ENCODE measurements at places on chromosomes 12 and 14. TPM values are rescaled to one million over a fixed set of nuclear protein-coding genes. Genes with fewer than 3 reads are reported as not detected.

DNA sequence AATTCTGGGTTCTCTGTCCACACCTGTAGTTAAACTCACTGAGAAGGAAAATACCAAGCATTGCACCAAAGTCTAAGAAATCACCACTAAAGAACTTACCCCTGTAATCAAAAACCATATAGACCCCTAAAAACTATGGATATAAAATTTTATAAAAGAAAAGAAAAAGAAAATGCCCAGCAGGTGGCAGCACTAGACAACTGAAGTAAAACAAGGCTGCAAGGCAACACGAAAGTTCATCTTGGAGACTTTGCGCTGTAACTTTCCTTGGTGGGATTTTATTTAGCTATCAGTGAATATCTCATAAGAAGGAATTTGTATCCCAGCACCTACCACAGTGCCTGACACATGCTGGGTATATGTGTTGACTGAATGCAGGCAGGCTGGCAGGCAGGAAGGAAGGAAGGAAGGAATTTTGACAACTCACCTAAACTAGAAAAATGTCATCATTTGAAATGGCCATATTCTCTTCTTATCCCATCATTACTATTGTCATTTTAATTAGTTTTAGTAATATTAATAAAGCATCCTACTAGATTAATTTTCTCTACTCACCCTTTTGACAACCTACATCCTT is 68.2 kb upstream of the ETV6 start:
- DNase-seq = no peak

- DNase-seq = no peak
Observed at GRCh38 chr12:64824500-64825142, at the start of gene TBC1D30. Gene TBC1D30, plus strand, starts transcription at chr12:64824647. Its CDS starts 233 bp downstream, at chr12:64824880.

- DNase-seq = no peak
Observed at GRCh38 chr14:100222224-100223093, 16.5 kb upstream of the YY1 start.

GRCh38 chr14:99688629-99689028 is 4.5 kb downstream of the CYP46A1 start:
- peak; percentile 38 for DNase-seq

GRCh38 chr12:70327541-70327940 is 38.5 kb upstream of the KCNMB4 start:
- no peak for DNase-seq

GRCh38 chr12:74449872-74450271 is 87.8 kb upstream of the ATXN7L3B start:
- no peak for DNase-seq

GRCh38 chr12:103278329-103278728 is 217.4 kb downstream of the C12orf42 start:
- no peak for DNase-seq

DNA sequence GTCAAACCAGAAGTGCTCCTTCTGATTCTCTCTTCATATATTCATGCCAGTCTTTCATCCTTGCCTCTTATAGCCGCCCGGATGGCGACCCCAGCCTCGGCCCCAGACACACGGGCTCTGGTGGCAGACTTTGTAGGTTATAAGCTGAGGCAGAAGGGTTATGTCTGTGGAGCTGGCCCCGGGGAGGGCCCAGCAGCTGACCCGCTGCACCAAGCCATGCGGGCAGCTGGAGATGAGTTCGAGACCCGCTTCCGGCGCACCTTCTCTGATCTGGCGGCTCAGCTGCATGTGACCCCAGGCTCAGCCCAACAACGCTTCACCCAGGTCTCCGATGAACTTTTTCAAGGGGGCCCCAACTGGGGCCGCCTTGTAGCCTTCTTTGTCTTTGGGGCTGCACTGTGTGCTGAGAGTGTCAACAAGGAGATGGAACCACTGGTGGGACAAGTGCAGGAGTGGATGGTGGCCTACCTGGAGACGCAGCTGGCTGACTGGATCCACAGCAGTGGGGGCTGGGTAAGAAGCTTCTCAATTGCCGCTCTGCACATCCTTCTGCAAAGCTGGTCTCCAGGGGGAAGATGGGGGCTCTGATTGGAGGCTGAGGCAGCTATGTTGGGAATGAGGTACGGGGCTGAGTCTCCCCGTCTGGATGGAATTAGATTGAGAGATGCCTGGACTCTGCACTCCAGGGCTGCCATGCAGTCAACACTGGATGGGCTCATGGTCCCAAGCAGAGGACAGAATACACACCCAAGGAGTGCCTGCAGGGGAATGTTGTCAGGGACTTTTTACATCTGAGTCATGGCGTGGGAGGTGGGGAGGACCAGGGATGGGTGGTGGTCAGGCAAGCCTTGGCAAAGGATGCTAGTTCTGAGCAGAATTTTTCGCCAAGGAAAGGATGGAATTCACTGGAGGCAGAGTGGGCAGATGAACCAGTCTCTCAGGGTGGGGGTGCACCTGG is 1.3 kb downstream of the BCL2L2 start:
- DNase-seq = no peak

DNA sequence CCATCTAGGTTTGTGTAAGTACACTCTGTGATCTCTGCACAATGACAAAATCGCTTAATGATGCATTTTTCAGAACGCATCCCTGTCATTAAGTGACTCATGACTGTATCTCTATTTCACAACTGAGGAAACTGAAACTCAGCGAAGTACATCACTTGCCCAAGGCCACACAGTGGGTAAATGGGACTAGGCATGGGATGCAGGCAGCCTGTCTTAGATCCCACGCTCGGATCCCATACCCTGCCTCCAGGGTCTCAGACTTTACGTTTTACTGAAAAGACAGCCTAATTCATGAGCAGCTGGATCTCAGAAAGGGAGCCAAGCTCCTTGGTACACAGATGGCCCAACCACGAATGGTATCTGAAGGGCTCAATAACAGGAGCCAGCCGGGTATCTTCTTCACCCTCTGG is 2.4 kb upstream of the MLEC start:
- DNase-seq = no peak

GRCh38 chr12:6056406-6057240 is 67.8 kb downstream of the VWF start:
- no peak for DNase-seq

DNA sequence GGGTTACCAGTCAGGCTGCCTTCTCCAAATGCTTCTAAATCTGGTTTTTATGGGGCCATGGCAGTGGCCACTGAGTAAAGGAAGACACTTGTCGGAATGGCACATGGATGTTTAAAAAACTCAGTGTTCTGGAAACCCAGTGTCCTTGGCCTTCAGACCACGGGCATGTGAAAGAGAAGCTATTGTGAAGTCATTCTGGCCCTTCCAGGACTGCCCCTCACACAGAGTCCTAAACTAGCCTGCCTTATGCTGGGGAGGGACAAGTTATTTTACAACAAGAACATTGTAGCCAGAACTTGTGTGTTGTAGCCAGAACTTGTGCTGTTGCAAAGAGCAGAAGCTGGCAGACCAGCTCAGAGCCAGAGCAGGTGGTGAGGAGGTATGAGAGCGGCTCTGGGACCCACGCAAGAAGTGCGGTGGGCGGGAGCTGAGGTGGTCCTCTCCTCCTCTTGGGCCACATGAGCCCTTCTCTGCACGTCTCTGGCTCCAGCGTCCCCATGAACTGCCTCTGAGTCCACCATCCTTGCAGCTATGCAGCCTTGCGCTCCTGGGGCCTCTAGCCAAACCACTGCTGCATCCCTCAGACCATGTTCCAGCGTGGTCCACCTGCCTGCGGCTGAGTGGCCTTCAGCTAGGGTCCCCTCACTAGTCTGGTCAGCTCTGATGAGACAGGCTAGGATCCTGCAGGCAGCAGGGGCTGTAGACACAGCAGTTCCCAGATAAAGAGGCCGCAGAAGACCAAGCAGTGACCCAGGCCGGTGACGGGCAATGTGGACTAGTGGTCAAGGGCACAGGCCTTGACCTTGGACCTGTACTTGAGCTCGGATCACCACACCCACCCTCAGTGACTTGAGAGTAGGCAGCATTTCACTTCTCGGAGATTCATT is 32.5 kb downstream of the MMAB start:
- DNase-seq = no peak

- DNase-seq = no peak
Observed at GRCh38 chr14:55277972-55278740, 6.9 kb downstream of the FBXO34 start.

DNA sequence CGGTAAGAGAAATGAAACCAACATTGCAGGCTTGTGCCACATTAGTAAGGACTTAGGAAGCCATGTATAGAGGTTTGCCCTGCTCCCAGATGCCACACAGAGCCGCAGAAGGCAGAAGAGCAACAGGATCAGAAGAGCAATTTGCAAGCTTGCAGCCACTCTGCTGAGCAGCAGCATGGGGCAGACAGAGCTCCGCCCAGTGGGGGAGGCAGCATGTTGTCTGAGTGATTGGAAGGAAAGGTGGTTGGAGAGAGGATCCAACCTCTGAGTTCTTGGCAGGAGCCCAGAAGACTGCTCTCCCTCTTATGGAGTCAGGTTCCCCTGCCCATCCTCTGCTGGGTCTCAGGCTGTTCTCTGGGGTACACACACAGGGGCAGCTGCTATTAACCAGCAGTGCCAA is 2.3 kb upstream of the KRT6A start:
- DNase-seq = no peak

- DNase-seq = no peak
Observed at GRCh38 chr14:99325591-99325990, 53.6 kb upstream of the BCL11B start.

DNA sequence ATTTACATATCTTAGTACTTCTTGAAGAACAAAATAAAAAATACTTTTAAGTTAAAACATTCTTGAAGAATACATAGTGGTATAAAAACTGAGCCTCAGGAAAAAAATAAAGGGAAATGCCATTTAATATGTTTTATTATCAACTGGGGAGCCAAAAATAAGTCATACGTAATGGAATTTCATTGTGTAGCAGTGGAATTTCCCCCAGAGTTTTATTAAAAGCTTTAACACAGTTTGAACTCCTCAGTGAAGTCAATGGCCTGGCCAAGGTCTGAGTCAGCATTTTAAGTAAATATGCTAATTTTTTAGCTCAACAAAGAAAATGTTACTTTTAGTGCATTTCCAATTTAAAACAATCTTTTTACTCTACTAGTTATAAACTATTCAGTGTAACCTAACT is 350.1 kb upstream of the ATP2B1 start:
- DNase-seq = no peak

HOXC12 gene
- total RNA-seq = not detected

IKBIP gene
- total RNA-seq = 5.7 TPM

CCDC198 gene
- 42.8 TPM for total RNA-seq

SIX6 gene
- not detected for total RNA-seq

GLS2 gene
- 64.7 TPM for total RNA-seq

KSR2 gene
- total RNA-seq = not detected

SERPINA5 gene
- total RNA-seq = 223 TPM

TEX52 gene
- not detected for total RNA-seq

GALC gene
- 9.5 TPM for total RNA-seq

TOMM20L gene
- total RNA-seq = not detected

ZNF839 gene
- total RNA-seq = 3.6 TPM

TGFB3 gene
- total RNA-seq = 5.1 TPM

AICDA gene
- total RNA-seq = not detected

AMDHD1 gene
- total RNA-seq = 73.7 TPM

SIRT4 gene
- total RNA-seq = 3.3 TPM

KRT82 gene
- total RNA-seq = not detected

SYT10 gene
- 0.95 TPM for total RNA-seq

TAPBPL gene
- total RNA-seq = 26.2 TPM
